Amygdala (tissue), 56 donors: ENCODE measurements at places on chromosomes 3 and 15.

DNA sequence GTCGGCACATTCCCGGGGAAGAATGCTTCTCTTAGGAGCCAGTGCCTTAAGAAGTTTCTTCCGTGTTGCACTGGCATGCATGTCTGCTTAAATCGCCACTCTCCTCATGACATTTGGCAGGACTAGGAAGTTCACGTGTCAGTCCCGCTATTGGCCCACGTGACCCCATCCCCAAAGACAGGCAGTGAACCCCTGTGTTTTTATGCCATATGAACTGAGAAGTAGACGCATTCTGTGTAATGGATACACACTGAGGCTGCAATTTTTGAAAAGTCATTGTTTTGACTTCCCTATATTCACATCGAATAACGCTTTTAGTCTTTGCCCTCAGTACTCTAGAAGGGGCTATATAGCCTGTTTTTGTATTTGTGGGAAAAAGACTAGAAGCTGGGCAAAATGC, 125.6 kb upstream of the TBL1XR1 start:
- no peak for DNase-seq

DNA sequence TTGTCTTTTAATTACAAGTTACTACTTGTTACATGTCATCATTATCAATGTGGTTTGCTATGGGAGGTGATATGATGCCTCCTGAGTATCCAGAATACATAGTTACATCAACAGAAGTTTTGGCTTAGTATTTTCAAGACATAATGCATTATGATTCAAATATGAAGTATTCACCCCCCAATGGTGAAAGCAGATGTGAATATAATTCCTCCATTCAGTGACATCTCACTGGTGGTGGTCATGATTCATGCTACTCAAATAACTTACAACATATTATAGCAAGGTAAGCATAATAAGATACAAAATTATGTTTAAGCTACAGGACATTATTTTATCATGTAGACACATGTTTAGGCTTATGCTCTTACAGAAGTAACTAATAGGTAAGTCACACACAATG, 34.9 kb upstream of the TTBK2 start:
- no peak for DNase-seq

DNA sequence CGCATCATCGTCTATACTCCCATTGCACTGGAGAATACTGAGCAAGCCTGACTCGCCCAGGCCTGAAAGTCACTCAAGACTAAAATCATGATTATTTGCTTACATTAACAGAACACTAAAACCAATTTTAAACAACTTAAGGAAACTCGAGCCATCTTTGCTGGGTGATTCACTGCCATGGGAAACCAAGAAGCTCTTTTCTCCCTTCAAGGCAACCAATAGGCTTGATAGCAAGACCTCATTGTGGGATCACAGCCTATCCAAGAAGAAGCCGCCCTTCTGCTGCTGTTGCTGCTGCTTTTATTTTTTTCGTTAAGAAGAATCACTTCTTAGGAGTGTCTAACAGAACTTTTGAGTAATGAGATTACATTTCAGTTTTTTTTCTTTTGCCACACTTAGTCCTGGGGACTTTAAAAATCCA, 479.4 kb downstream of the FOXP1 start:
- DNase-seq, result no peak

DNA sequence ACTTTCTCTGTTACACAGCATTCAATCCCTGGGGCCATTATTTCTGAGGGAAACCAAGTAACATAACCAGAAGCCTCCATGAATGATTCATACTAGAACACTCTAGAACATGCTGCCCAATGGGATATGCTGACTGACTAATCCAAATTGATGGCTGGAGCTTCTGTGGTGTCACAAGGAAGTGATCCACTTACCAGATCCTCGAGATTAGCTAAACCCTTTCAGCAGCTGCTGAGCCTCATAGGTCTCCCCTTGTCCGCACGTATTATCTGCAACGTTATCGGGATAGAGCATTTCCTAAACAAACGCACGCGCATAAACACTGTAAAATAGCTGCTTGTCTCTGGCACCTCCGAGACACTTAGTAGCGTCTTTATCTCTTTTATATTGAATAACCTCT, 61.2 kb upstream of the PROK2 start:
- DNase-seq, result no peak

DNA sequence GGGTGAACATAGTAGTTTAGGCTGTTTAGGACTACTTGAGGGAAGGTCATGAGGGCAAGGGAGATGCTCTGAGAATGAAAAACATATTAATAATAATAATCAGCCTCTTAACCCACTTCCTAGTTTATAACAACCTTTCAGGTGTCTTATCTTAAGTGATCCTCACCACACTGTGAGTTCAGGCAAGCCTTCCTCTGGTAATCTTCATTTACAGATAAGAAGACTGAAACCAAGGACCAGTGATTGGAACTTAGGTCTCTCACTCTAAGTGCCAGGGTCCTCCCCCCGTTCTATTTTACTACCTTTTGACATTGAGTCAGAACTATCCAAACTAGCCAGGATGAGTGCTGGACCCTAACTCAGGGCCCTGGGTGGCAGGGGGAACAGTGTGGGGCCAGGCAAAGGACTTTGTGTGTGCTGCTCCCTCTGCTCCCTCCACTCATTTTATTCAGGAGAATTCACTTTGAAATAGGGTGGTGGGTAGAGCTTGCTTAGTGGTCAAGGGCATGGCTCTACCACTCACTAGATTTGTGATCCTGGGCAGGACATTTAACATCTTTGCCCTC, 5.7 kb downstream of the NUTM1 start:
- DNase-seq, result no peak

DNA sequence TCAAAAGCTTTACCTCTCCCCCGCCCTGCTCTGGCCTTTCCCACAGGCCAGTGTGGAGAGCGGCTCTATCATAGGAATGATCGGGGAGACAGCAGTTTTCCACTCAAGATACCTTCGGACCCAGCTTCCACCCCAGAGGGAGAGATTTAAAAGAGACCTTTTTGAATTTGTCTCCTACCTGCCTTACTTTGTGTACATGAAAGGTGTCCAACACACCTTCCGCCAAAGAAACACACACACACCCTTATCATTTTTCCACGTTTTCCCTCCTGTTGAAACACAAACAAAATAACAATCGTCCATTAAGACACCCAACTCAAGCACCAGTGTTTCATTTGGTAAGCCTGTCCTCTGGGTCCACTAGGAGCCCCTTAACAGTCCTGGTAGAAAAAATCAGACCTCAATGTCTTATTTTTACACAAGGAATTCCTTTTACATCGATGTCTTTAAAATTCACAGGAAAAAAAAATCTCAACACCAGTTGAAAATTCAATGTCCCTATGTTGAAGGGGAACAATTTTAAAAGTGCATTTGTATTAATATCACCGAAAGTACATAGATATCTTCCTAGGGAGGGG, 4.0 kb downstream of the HES1 start:
- DNase-seq, result no peak

- no peak for DNase-seq
These were observed 41.2 kb downstream of the CCDC12 start for GRCh38 chr3:46935168-46935858.

- DNase-seq, result no peak
These were observed 501 bp downstream of the NDN start for GRCh38 chr15:23686466-23687142.

DNA sequence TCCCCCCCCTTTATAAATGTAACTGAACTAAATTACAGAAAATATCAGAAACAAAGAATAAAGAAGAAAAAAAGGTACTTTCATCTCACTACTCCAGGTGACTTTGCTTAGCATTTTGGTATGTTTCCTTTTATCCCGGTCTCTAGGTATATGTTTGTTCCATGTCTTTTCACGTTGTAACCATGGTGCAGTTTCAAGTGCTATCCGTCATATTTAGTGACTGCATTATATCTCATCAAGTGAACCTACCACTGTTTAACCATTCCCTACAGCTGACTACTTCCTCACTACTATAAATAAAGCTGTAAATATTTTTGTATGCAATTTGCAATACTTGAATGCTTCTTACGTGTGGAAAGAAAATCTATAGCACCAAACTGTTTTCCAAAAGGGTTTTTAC, 2.2 kb downstream of the BTBD1 start:
- no peak for DNase-seq

DNA sequence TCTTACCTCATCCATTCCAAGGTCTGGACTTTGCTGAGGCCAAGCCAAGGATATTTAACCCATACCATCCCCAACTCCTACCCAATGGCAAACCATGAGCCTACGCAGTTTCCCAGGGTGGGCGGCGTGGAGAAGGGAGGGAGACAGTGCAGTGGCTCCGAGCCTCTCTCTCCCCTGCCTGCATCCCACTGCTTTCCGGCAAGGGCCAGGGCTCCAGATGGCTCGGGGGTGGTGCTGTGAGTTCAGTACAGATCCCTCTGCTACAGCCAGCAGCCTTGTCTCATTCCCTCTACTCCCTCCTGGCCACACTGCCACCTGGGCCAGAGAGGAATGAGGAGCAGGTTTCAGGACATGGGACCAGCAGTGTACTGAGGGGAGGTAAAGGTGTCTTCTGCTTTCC, 44.3 kb upstream of the APEH start:
- DNase-seq, result peak; percentile 35

DNA sequence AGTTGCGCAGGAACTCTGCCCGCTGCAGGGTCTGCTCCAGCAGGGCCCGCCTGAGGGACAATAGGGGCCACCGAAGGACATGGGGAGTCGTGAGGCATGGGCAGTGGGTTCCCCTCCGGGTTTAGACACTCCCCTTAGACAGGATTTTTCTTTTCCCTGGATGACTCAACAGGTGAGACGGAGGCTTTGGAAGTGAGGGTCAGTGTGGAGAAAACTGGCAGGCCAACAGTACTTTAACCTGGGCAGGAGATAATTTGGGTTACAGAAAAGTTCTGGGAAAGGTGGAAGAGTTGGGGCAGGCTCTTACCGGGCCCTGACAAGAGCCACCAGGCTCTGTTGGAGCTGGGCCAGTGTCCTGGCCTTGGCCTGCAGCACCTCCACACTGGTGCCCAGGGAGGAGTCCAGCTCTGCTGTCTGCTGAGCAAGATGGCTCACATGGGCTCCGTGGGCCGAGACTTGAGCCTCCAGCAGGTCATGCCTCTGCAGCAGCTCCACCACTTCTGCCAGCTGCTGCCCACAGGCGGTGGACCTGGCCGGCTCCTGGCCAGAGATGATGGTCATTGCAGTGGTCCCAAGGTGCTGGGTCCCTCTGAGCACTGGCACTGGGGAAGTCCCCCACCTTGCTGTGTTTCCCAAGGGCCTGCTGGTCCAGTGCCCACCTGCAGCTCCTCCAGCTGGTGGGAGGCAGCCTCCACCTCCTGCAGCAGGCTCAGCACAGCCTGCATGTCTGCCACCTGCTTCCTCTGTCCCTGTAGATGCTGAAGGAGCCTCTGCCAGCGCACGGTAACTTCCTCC, 11.0 kb downstream of the SPTBN5 start:
- DNase-seq, result no peak

DNA sequence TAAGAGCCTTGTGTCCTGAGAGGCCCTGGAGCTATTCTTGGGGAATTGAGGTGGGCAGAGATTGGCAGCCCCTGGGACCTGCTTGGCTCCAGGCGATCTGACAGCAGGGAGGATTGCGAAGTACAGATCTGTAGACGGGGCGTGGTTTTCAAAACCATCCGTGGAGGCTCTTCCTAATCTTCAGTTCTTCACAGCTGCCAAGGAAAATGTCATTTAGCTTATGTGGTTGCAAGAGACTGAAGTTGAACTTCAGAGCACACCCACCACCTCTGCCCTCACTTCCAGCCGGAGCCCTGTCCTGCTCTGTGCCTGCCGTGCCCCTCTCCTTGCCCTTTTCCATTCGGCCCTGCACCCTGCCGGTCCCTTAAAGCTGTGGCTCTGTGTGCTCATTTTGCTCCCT, 12.9 kb downstream of the NISCH start:
- no peak for DNase-seq

DNA sequence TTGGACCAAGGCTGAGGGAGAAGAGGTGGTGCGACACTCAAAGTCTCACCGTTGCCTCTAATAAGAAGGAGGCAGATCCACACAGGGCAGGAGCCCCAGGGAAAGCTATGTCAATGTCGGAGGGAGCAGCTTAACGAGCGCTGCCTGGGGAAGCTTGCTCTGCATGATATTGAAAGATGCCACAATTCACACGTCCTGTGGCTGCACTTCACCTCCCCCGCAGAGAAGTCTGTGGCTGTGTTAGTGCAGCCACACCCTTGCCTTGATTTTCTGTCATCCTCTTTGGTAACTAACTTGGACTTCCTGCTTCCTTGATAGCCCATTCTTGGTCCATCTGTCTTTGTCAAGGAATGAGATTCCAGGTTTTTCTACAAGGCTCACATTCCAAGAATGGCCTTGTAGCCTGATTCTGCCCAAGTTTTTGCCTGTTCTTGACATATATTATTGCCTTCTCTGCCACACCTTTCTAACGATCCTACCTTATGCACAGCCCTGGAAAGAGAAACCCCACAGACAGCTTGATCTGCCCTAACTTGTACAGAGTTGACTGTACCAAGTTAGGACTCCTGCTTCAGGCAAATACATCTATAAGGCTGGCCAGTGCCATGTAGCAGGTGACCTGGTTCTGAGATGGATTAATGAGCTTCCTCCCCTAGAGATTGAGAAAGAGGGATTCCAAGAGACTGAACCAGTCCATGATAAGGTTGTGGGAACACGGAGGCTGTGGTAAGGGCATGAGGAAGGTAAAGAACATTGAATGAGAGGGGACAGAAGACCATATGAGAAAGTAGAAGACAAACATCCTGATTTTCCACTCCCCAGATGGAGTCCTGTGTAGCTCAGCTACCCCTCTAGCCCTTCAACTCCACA, 153.0 kb upstream of the WNT5A start:
- DNase-seq, result no peak

- no peak for DNase-seq
These were observed 17.5 kb downstream of the DNAJB8 start for GRCh38 chr3:128449111-128449638.

DNA sequence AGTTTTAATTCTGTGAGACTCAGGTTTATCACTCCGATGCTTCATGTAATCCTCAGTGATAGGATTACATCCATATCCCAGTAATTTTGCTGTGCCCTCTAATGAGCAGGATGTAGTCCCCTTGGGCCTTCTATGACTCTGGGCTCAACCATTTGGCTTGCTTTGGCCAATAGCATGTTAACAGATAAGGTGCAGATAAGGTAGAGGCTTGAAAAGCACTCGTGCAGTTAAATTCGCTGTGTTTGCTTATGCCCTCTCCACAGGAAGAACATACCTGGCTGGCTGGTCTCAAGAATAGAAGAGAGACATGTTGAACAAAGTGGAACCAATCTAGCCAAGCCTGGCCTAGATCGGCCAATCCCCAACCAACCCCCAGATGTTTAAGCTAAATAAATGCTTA, 20.1 kb downstream of the CCDC13 start:
- DNase-seq, result no peak

- no peak for DNase-seq
These were observed 124.8 kb downstream of the VPS13C start for GRCh38 chr15:61935493-61935892.

DNA sequence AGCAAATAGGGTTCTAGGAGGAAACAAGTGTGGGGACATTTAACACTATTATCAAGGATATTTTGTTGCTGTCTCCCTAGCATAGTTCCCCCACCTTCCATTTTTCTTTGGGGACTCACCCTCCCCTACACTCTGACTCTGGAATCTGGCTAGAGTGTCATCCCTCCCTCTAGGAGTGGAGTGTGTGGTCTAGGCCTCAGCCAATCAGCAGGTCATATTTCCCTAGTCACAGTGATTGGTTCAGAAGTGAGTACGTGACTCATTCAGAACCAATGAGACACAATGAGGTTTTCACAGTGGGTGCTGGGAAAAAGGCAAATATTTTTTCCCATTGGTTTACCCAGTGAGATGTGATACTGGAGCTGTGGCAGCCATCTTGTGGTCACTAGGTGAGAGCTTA, 234.4 kb downstream of the SHQ1 start:
- no peak for DNase-seq

- no peak for DNase-seq
These were observed 282.6 kb downstream of the KLF13 start for GRCh38 chr15:31609258-31609681.
